NCI-H2171 (cell line): ENCODE measurements at places on chromosomes 12 and 14.

DNA sequence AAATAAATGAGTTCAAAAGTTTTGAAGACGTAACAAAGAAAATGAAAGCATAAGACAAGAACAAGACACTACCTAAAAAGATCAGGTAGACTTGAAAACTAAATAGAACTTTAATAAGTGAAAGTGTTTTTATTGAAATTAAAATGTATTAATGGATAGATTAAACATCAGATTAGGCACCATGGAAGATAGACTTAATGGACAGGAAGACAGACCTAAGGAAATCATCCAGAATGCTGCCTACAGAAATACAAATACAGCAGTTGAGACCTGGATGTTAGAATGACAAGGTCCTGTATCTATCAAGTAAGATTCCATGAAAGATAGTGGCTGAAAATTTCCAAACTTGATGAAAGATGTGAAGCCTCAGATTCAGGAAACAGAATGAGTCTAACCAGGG lies 11.5 kb downstream of the PLEKHH1 start:
- DNase-seq, result no peak

GRCh38 chr14:55401751-55402150 lies 9.9 kb downstream of the ATG14 start:
- DNase-seq, result no peak

- DNase-seq, result no peak
Observed at GRCh38 chr12:98533723-98534251, 18.4 kb downstream of the TMPO start.

DNA sequence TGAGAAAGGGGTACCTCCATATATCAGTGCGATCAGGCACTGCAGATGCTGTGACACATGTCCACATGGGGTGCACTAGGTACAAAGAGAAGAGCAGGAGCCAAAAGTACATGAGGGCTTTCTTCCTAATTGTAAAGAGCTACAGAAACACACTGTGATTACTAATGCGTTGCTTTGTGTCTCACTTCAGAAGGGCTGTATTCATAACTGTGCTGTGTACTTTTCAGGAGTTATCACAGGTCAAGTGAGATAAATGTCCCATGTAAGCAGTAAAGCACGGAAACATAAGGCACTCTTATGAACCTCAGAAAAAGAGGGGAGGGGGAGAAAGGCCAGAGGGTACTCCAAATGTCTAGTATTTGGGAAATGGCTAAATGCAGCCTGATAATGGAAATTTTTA lies 10.6 kb downstream of the SPRING1 start:
- no peak for DNase-seq

DNA sequence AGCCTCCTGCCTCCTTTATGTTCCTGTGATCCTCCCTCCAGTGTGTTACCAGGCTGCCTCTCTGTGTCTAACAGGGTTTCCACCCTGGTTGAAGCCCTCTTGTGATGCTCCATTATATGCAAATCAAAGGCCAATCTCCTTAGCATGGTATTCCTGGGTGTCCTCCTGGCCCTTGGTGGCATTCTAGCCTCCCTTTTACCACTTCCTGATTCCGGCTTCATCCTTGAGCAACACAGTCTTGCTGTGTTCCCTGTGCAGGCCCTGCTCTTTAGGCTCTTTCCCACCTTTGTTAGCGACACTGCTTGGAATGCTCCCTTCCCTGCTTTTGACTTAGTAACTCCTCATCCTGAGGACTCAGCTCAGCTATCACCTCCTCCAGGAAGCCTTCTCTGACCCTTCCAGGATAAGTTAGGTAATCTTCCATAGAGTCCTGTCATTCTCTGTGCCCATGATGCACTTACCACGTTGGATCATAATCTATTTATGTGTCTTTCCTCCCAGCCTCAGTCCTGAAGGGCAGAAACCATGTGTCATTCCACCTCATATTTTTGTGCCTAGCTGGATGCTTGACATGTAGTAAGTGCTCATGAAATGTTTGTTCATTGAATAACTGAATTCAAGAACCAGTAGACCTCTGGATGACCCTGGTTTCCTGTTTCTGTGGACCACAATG lies 37.3 kb downstream of the PRKCH start:
- DNase-seq, result no peak

- no peak for DNase-seq
Observed at GRCh38 chr12:12182703-12183365, 84.0 kb downstream of the LRP6 start.

DNA sequence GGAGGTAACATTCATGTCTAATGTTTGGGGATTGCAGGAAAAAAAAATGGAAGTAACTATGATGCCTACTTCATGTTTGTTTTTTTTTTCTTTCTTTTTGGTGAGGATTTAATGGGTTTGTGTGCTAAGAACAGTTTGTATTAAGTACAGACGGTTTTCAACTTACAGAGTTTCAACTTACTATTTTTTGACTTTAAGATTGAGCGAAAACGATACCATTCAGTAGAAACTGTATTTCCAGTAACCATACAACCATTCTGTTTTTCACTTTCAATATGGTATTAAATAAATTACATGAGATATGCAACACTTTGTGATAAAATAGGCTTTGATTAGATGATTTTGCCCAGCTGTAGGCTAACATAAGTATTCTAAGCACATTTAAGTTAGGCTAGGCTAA lies 10.4 kb downstream of the TECPR2 start:
- no peak for DNase-seq

- no peak for DNase-seq
Observed at GRCh38 chr14:103818422-103818821, 29.0 kb downstream of the PPP1R13B start.

- DNase-seq, result no peak
Observed at GRCh38 chr12:132182711-132183365, 38.6 kb downstream of the NOC4L start.

GRCh38 chr14:39372656-39373055 lies 59.6 kb downstream of the FBXO33 start:
- DNase-seq, result no peak

DNA sequence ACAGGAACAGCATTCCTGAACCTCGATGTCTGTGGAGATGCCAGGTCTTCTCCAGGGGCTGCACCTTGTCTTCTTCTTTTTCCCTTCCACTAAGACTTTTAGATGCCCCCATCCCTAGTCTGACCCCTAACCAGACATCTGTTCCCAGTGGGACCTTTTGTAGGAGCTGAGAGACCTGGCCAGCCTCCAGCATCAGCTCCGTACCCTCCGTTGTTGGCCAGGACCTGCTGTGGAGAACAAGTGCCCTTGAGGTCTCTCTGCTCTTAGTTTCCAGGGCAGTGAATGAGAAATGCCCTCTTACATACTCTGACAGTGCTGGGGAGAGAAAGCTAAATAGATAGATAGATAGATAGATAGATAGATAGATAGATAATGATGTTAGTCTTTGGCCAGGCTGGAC lies 16.8 kb upstream of the SDR39U1 start:
- DNase-seq, result no peak

GRCh38 chr12:92365836-92366235 lies 220.2 kb upstream of the BTG1 start:
- no peak for DNase-seq

DNA sequence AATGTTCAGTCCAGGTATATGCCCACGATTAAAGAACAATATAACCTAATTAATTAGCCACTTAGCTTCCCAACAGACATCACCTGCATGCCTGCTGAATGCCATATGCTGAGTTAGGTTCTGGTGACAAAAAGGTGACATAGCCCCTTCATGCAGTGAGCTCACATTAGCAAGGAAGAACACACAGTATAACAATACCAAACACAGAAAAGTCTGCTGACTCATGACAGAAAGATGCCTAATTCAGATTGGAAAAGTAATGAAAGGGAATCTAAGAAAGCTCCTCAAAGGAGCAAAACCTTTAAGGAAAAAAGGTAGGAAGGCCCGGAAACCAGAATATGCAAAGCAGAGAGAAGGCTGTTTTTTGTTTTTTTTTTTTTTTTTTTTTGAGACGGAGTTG lies 59.0 kb downstream of the FERMT2 start:
- no peak for DNase-seq

DNA sequence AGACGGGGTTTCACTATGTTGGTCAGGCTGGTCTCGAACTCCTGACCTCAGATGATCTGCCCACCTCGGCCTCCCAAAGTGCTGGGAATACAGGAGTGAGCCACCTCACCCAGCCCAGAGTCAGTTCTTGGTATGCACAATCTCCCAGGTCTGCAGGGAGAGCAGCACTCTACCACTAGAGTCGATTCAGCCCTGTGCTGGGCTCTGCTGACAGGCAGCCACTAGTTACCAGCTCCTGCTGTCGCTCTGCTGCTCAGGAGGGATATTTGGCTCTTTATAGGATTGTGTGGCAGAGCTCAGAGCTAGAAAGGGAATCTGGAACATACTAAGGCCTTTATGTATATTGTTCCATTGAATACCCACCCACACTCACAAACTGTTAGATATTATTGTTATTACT lies 44.3 kb downstream of the SPTB start:
- no peak for DNase-seq

DNA sequence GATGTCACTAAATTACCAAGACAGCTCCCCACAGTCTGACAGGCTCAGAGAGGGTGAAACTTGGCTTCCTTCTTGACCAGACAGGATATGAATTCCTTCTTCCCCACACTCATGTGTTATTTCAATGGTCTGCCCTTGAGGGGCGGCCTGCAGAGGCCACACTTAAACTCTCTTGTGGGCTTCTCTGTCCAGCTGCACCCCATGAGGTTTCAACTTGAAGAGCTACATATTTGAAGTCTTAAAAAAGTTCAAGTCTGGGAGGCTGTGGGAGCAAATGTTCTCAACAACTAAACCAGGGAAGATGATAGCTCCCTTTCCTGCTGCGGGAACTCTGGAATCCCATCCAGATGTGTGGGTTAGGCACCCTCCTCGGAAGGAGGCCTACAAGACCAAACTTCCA lies 98.3 kb downstream of the TTC7B start:
- DNase-seq, result no peak

DNA sequence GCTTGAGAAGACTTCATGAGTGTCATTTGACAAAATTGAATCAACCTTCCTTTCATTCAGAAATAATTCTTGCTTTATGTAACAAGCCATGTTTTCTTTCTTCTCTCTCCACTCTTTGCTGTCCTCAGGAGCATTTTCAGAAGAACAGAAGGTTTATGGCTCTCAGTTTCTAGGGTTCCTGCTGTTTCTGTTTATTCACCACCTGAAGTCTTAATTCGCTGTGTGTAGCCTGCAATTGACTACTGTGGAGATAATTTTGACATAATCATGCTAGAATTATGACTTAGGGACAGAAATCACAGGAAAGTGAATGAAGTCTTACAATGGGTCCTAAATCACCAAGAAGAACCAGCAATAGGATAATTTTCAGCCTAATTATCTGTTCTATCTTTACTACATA lies 7.2 kb upstream of the PLEKHG7 start:
- DNase-seq, result no peak

GRCh38 chr12:113057565-113058485 lies 1.3 kb downstream of the DTX1 start:
- DNase-seq, result no peak

- no peak for DNase-seq
Observed at GRCh38 chr14:28767853-28768741, 1.5 kb downstream of the FOXG1 start.

DNA sequence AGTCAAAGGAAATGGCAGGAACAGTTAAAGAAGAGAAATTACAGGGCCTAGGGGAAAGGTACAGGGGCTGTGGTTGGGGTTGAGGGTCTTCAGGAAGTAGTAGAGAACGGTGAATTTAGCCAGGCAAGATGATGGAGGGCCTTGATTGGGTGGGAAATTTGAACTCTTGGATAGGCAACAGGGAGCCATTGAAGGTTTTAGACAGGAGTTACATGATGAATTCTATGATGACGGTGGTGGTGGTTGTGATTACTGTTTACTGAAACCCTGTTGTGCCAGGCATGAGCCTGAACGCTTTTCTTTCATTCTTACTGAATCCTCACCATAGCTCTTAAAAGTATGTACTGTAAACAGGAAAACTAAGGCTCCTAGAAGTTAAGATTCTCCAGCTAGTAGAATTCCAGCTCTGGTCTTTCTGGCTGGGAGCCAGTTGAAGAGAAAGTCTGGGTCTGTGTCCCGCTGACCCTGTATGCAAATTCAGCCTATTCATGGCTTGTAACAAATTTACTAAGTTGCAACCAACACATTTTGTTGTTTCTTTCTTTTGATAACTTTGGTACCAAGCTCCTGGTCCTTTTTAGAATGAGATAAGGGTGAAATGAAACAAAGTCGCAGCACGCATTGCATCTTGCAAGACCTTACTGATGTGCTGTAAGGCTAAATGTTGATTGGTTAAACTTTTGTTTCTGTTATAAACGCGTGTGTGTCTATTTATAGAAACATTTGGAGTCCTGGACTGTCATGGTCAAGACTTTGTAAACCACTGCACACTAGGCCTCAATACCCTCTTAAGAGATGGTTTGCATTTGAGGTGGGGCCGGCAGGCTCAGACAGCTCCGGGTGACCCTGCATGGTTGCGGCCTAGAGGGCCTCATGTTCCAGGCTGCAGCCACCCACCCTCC lies 6.0 kb downstream of the ORAI1 start:
- DNase-seq, result no peak

GRCh38 chr14:95685978-95686922 lies at the start of gene TCL1B:
TCL1B (plus strand) TSS chr14:95686426; CDS start chr14:95686468, 42 bp downstream.
- no peak for DNase-seq

GRCh38 chr12:11837216-11837934 lies 187.9 kb downstream of the ETV6 start:
- DNase-seq, result no peak

DNA sequence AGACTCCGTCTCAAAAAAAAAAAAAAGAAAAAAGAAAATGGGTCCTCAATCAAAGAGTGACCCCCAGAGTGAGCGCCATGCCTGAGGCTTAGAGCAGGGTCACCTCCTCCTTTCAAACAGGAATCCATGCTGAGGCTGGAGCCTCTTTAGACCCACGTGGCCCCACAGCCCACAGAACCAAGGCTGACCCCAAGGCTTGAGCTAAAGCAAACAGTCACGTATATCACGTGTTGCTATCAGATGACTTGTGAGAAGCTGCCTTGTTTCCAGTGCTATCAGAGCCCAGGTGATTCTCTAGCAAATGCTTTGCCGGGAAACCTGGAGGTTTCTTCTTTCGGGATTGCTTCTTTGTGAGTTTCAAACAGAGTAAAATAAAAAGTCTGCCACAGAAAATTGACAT lies 31.7 kb upstream of the DYNC1H1 start:
- DNase-seq, result no peak

DNA sequence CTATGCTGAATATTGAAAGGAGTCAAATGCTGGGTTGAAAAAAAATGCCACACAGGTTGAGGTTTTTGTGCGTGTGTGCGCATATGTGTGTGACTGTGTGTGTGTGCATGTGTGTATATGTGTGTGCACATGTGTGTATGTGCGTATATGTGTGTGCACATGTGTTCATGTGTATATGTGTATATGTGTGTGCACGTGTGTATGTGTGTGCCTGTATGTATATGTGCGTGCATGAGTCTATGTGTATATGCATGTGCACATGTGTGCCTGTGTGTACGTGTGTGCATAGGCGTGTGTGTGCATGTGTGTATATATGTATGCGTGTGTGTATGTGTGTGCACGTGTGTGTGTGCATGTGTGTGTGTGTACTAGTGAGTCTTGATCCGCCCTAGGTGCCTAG lies 655.7 kb downstream of the AACS start:
- DNase-seq, result no peak

DNA sequence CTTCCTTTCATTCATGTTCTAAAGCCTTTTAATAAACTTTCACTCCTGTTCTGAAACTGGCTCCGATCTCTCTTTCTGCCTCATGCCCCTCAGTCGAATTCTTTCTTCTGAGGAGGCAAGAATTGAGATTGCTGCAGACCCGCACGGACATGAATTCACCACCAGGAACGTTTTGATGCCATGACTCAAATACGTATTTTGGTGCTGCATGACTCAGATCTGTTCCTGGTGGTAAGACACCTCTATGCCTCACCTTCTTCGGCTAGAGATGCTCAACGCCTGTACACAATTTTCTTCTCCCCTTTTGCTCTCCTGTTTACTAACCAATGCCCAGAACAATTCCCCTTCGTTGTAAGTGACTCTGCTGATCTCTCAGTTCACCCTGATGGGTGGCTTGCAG lies 52.0 kb upstream of the RIMBP2 start:
- DNase-seq, result no peak
